Pancreas (tissue), 10 donors: ENCODE measurements at places on chromosomes 6 and 20. TPM values are rescaled to one million over a fixed set of nuclear protein-coding genes. Genes with fewer than 3 reads are reported as not detected.

Gene UST
- 13.6 TPM for total RNA-seq

Gene PRDM13
- total RNA-seq: 0.03 TPM

GRCh38 chr6:14130435-14131075 lies 13.0 kb downstream of the CD83 start:
- no peaks in the 10 kb centered on the region for H3K36me3 ChIP-seq
- no peak overlapping the region for H3K4me3 ChIP-seq
- no peak for DNase-seq
- no peaks in the 10 kb centered on the region for H3K4me1 ChIP-seq

DNA sequence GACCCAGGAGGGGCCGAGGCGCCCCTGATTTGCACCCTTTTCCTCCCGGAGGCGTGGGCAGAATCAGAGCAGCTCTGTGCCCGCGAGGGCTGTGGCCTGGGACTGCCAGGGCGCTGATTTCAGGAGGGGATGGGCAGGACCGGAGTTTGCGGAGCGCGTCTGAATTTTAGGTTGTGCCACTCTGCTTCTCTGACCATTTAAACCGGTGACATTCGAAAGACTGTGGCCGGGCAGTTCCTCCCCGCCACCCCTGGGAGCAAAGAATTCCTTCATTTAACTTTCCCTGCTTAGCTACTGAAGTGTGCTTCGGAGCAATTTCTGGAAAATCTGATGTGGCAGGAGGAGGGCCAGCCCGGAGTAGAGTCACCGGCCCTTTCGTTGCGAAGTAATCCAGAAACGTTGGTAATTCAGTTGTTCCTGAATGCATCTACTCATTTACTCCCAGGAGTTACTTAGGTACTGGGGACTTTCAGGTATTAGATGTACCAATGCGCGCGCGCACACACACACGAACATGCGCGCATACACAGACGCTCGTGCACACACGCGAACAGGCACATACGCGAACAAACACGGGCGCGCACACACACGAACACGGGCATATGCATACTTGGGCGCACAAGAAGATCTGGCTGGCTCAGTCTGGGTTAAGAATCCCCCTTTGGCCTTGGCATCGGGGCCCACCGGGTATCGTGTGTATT lies 568 bp downstream of the CCDC170 start:
- H3K27me3 ChIP-seq: no peaks in the 10 kb centered on the region
- peak; percentile 58 for DNase-seq
- H3K27ac ChIP-seq: peak overlapping the region; percentile 59

Gene ZDHHC14
- total RNA-seq: 3.5 TPM

Gene BPIFB2
- total RNA-seq: not detected

GRCh38 chr6:119568580-119568979 lies 219.0 kb upstream of the MAN1A1 start:
- no peaks in the 10 kb centered on the region for H3K27me3 ChIP-seq
- H3K27ac ChIP-seq: no peak overlapping the region
- H3K36me3 ChIP-seq: no peaks in the 10 kb centered on the region
- no peak for DNase-seq
- H3K4me3 ChIP-seq: no peak overlapping the region
- no peaks in the 10 kb centered on the region for H3K4me1 ChIP-seq

- H3K4me3 ChIP-seq: no peak overlapping the region
- no peaks in the 10 kb centered on the region for H3K27me3 ChIP-seq
- no peaks in the 10 kb centered on the region for H3K36me3 ChIP-seq
- no peak for DNase-seq
- no peaks in the 10 kb centered on the region for H3K4me1 ChIP-seq
Measured at GRCh38 chr6:56490993-56491392, 151.7 kb downstream of the DST start.

DNA sequence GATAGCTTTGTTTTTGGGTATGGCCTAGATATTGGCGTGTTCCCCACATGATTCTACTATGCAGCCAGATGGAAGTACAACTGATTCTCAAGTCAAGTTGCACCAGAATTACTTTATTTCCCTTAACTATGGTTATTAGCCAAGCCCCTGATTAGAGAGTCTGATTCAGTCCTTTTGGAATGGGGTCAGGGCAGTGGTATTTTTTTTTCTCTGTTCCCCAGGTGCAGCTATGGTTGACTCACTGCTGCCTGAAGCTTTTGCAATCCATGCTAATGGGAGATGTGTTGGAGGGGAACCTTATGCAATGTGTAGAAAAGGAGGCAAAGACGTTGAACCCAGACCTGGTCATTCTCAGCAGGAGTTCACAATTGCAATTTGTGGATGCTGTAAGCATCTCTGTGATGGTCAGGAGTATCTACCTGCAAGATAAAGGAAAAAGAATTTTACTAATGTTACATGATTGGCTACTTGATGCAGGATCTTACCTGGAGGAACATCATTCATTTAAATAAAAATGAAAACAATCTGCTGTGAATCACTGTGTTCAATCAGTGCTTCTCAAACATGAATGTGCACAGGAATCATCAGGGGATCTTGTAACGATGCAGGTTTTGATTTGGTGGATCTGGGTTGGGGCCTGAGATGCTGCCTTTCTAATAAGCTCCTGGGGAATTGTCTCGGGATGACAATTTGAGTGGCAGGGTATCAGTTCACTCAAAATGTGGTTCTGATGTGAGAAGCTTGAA lies 49.4 kb downstream of the PFDN4 start:
- H3K36me3 ChIP-seq: no peaks in the 10 kb centered on the region
- DNase-seq: no peak
- no peaks in the 10 kb centered on the region for H3K27me3 ChIP-seq
- H3K4me1 ChIP-seq: no peaks in the 10 kb centered on the region
- H3K4me3 ChIP-seq: no peak overlapping the region

GRCh38 chr6:125248136-125248535 lies 53.6 kb downstream of the HDDC2 start:
- no peaks in the 10 kb centered on the region for H3K36me3 ChIP-seq
- no peak overlapping the region for H3K4me3 ChIP-seq
- H3K4me1 ChIP-seq: no peaks in the 10 kb centered on the region
- no peak for DNase-seq
- no peaks in the 10 kb centered on the region for H3K27me3 ChIP-seq

Gene ECI2
- total RNA-seq: 79.6 TPM

- peaks cover 5% of the 10 kb centered on the region for H3K4me1 ChIP-seq
- DNase-seq: no peak
- H3K27ac ChIP-seq: peak overlapping the region; percentile 70
- H3K4me3 ChIP-seq: peak overlapping the region; percentile 65
Measured at GRCh38 chr6:53358440-53359094, 9.8 kb upstream of the ELOVL5 start.

DNA sequence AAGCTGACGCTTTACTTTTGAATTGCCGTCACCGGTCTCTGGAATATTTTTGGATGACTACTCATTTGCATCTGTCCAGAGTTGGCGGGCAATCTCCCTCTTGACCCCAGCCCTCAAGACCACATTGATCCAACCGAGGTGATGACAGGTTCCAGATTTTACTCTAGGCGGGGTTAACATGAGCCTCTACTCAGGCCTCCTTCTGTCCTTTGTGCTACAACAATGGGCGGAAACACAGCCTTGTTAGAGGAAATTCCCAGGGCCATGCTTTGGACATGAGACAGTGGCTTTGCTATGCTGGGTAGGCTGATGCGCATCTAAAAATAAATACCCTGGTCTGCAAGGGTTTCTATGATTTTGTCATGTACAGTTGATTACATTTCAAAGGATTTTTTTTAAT lies 27.0 kb upstream of the ADGRF5 start:
- no peaks in the 10 kb centered on the region for H3K4me1 ChIP-seq
- H3K4me3 ChIP-seq: no peak overlapping the region
- no peak for DNase-seq
- no peaks in the 10 kb centered on the region for H3K27me3 ChIP-seq
- no peak overlapping the region for H3K27ac ChIP-seq
- H3K36me3 ChIP-seq: no peaks in the 10 kb centered on the region

Gene GMNN
- 55.9 TPM for total RNA-seq

Gene TRIM10
- total RNA-seq: not detected

DNA sequence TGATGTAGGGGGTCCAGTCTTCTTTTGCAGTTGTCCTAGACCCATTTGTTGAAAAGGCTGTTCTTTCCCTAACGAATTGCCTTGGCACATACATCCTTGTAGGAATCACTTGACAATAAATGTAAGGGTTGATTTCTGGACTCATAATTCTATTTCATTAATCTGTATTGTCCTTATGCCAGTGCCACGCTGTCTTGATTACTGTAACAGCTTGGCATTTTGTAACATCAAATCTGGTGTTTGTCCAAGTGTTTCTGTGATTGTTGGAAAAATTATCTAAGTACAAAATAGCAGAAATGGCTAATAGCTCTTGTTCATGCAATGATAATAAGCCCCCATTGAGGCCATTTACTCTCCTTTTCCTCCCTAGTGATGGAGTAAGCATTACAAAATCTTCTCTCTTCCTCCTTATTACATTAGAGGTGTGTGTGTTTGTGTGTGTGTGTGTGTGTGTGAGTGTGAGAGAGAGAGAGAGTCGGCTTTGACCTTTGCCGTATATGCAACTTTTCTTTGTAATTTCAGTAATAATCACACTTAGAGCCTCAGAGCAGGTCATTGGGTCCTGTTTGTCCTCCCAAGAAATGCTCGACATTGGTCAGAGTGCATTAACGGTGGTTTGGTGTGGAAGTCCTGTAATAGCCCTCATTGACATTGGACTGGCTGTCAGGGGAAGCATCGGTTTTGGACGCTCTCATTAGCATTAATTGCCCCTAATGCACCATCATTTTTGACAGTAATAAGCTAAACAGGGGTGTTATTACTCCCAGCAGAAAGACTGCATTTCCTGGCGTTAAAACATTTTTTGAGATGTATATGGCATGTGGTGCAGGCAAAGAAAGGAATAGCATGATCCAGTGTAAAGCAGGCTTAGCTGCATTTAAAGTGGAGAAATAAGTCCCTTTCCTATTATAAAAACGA lies 40.7 kb upstream of the MROH8 start:
- H3K27ac ChIP-seq: no peak overlapping the region
- no peak for DNase-seq
- H3K4me1 ChIP-seq: peaks cover 7% of the 10 kb centered on the region
- H3K27me3 ChIP-seq: no peaks in the 10 kb centered on the region
- no peak overlapping the region for H3K4me3 ChIP-seq

- DNase-seq: no peak
Measured at GRCh38 chr6:170367241-170367640, 60.7 kb downstream of the FAM120B start.

DNA sequence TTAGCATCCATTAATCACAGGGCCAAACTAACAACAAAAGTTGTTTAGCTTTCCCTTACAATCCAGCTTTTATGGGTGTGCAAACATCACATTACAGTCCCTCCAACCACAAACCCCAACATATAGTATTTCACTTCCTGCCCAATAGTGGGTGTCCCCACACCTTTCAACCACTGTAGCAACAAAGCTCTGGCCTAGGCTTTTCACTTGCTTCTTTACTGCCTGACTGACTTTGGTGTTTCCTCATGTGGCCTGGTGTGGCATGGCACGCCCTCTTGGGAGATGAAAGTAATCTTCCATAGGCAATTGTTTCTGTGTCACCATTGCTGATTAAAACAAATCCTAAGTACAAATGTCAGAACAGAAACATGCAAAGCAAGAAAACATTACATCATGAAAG lies 46.3 kb downstream of the MCM8 start:
- H3K4me1 ChIP-seq: no peaks in the 10 kb centered on the region
- H3K27ac ChIP-seq: no peak overlapping the region
- H3K36me3 ChIP-seq: no peaks in the 10 kb centered on the region
- H3K4me3 ChIP-seq: no peak overlapping the region
- no peak for DNase-seq

Gene HLA-DQB2
- total RNA-seq: 0.37 TPM

Gene CTCFL
- 0.16 TPM for total RNA-seq

Gene NOTCH4
- total RNA-seq: 3.5 TPM

DNA sequence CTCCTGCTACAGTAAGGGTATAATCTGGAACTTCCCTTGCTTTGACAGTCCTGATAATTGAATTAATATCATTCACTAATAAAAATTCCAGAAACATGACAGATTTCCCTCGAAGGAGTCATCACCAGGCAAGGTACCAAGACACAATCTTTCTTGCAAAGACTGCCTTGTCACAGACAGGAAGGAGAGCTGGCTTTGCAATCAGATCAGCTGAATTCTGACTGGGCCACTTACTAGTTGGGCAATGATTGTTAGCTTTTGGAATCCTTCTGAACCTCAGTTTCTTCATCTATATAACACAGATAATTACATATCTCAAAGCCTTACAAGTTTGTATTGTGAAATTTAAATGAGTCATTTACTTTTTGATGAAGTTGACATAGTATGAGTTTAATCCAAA lies 344.2 kb downstream of the RFPL4B start:
- DNase-seq: no peak
- no peak overlapping the region for H3K4me3 ChIP-seq
- no peak overlapping the region for H3K27ac ChIP-seq
- H3K27me3 ChIP-seq: no peaks in the 10 kb centered on the region
- peaks cover 9% of the 10 kb centered on the region for H3K4me1 ChIP-seq

Gene ADGRG6
- total RNA-seq: 5.2 TPM

- DNase-seq: no peak
- H3K4me3 ChIP-seq: no peak overlapping the region
- H3K36me3 ChIP-seq: no peaks in the 10 kb centered on the region
- H3K4me1 ChIP-seq: no peaks in the 10 kb centered on the region
Measured at GRCh38 chr6:63236398-63236817, 25.1 kb downstream of the FKBP1C start.

Gene SLC32A1
- not detected for total RNA-seq

DNA sequence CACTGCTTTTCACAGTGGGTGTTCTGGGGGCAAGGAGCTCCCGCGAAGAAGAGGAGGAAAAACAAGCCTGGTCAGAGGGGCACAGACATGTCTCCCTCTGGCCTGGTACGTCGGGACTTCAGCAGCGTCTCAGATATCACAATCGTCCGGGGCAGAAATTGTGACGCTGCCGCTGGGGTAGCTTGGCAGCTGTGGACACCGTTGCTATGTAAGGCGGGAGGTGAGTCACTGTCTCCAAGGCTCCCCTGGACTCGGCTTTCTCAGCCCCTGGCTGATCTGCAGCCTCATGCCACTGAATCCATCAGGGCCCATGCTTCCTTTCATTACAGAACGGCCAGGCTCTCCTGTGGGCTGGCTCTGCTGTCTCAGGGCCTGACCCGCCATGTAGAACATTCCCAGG lies 98.7 kb downstream of the SULF2 start:
- H3K4me3 ChIP-seq: no peak overlapping the region
- no peaks in the 10 kb centered on the region for H3K36me3 ChIP-seq
- H3K27ac ChIP-seq: no peak overlapping the region

GRCh38 chr6:43702534-43703440 lies 15.2 kb upstream of the MRPS18A start:
- peak overlapping the region; percentile 62 for H3K27ac ChIP-seq
- no peak overlapping the region for H3K4me3 ChIP-seq
- H3K4me1 ChIP-seq: peaks cover 31% of the 10 kb centered on the region
- H3K27me3 ChIP-seq: no peaks in the 10 kb centered on the region
- no peaks in the 10 kb centered on the region for H3K36me3 ChIP-seq

DNA sequence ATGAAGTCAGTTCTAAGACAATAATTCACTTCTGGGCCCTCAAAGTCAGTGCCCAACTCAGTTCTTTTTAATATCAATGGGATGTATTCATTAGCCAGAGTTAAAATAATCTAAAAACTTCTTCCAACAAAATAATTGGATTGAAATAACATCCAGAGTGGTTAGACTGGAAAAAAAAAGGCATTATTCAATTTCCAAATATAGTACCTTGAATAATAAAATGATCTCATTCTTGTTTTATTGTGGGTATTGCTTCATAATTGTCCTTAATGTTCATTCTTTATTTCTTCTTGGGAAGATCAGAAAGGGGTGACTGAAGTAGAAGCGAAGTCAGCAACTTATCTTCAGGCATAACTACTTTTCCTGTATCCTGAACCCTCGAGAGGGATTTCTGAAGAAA lies 85.1 kb upstream of the JARID2 start:
- H3K27ac ChIP-seq: no peak overlapping the region
- H3K4me1 ChIP-seq: no peaks in the 10 kb centered on the region
- H3K36me3 ChIP-seq: no peaks in the 10 kb centered on the region
- H3K27me3 ChIP-seq: no peaks in the 10 kb centered on the region
- no peak for DNase-seq

Gene GATA5
- not detected for total RNA-seq
